Stromal cell of bone marrow (primary cell): ENCODE measurements at places on chromosomes 5 and 9.

DNA sequence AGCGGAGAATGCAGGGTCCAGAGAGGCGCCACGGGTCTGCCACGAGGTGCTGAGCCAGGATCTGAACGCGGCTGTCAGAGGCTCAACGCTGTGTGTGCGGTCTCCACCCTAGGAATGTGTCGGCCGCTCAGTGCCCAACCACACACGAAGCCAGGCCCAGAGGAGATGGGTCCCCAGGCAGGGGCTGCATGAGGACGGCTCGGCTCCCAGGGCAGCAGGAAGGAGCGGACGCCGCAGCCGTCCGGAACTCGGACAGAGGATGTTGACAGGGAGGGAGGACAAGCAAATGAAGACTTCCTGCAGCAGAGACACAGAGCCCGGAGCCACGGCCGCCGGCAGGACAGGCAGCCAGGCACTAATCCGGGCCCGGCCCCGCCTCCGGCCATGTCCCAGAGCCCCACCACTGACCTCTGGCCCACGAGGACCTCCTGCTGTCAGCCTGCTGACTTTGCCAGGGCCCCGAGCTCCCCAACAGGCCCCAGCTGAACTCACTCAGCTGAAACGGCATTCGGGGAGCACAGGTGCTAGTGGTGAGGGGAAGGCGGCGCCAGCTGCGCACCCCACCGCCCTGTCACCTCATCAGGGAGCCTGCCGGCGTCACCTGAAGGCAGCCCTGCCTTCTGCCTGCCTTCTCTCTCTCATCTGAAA lies 12.7 kb downstream of the VAV2 start:
- DNase-seq: no peak

GRCh38 chr9:119781886-119782285 lies 412.7 kb upstream of the BRINP1 start:
- no peak for DNase-seq

DNA sequence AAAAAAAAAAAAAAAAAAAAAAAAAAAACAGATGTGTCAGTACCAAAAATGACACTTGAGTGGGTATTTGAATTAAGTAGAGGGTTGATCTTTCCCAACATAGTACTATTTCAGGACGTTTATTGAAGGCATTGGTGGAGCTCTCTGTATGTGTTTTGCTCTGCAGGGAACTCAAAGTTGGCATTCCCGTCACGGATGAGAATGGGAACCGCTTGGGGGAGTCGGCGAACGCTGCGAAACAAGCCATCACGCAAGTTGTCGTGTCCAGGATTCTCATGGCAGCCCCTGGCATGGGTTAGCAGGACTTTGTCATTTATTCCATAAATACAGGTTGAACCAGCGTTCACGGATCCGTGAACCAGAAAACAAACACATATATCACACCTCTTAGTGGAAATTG lies 34.9 kb downstream of the SFXN1 start:
- DNase-seq: no peak

GRCh38 chr9:72346333-72346732 lies 18.7 kb downstream of the ZFAND5 start:
- DNase-seq: no peak
